ENCODE measurements at places on chromosomes 3 and 15.

GRCh38 chr3:16739541-16740105 is 134.4 kb upstream of the DAZL start:
- DNase-seq: no peak

- DNase-seq: no peak
Measured at GRCh38 chr15:44729408-44730127, 6.8 kb upstream of the TRIM69 start.

DNA sequence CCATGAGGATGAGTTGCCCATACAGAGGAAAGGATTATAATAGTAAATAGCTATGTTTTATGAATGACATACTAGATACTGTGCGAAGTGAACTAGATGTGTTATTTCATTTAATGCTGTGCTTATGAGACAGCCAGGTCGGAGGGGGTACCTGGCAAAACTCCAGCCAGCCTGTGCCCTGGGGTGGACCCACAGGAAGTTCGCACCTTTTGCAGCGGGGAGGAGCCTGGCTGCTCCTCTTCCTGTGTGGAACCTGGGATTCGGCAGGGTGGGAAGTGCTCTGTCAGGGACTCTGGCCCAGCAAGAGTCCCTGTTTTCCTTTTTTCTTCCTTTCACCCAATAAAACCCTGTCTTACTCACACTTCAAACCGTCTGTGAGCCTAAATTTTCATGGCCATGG is 452.2 kb downstream of the IL5RA start:
- no peak for DNase-seq

GRCh38 chr15:51359981-51360380 is 18.5 kb downstream of the GLDN start:
- no peak for DNase-seq

DNA sequence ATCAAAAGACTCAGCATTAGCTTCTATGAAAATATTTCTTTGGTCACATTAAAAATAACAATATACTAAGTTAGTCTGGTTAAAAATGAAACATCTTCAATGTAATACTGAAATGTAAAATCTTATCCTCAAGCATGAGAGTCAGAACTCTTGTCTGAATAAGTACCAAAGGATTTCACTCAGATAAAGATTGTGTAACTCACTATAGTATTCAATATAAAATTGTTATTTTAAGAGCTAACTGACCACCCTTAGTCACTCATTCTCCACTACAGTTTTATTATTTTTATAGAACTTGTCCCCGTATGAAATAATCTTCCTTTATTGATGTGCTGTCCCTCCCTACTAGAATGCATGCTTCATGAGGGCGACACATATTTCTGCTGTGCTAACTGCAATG is 426.3 kb downstream of the MECOM start:
- no peak for DNase-seq

DNA sequence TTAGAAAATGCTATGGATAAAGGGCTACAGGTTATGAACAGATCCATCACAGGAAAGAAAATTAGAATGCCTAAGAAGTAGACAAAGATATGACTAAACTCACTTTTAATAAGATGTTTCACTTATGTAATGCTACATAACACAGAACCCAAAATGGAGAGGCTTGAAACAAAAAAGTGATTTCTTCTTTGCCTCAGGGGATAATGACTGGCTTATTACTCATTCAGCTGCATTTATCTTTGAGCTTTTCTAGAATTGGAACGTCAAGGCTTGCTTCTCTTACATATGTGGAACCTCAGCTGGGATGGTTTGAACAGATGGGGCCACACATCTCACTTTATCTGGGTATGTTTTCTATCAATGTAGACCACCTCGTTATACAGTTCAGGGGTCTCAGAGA is 120.6 kb upstream of the EPHA3 start:
- DNase-seq: no peak

DNA sequence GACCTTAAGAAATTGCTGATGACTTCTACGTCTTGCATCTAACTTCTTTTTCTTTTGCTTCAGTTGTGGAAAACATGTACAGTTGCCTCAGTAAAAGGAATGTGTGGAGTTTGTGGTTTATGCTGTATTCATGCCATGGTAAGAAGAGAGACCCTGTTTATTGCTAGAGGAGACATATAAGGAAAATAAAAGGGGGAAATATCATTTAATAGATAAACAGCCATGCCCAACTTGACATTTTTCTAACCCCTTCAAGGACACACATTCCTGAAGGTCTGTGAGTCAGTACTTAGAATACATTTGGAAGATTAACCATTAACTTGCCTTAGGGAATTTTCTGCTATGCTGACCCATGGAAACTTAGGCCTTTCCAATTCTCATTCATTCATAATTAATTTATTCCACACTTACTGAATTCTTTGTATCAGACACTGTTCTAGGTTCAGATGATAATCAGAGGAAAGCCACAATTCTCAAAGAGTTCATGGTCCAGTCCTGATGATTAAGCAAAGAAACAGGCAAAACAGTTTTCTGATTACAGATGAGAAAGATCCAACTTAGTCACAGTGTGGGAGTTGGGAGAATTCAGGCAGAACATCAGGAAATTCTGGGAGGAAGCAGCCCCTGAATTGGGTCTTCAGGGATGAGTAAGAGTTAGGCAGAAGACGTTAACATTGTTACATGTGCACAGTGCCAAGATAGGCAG is 329.8 kb upstream of the RASGRP1 start:
- no peak for DNase-seq

- DNase-seq: no peak
Measured at GRCh38 chr3:71902258-71903111, 117.5 kb upstream of the PROK2 start.

- DNase-seq: no peak
Measured at GRCh38 chr3:59240666-59241255, 190.9 kb upstream of the CFAP20DC start.

- DNase-seq: no peak
Measured at GRCh38 chr3:141294848-141295247, 63.2 kb downstream of the PXYLP1 start.

DNA sequence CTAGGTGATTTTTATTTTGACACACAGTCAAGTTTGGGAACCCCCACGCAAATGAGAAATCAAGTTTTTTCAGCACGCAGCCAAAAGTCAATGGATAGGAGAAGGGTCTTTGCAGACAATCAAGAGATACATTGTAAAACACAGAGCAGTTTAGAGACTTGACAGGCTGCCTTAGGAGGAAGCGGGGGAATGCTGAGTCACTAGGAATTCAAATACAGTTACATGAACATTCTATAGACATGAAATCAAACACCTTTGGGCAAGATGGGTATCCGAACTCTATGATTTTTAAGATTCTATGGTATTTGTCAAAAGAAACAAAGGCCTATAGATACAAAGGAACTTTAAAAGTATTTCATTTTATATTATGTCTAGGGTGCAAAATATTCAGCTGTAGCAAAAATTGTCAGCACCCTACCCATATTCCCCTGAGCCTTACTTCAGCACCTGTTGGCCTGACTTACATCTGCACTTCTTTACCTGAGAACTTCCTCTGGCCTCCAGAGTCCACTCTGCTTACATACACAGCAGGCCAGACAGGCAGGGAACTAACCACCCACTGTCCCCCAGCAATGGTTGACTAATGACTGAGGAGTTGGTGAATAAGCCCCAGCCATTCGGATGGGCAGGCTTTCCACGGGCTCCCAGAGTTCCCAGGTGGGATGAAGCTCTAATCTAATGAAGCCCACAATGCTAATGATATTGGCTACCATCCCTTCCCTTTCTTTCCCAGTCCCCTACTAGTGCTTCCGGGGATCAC is 289.3 kb upstream of the RORA start:
- no peak for DNase-seq

GRCh38 chr3:156626104-156626503 is 48.3 kb upstream of the TIPARP start:
- DNase-seq: no peak

- DNase-seq: no peak
Measured at GRCh38 chr3:152056481-152056880, 183.0 kb downstream of the SUCNR1 start.

GRCh38 chr3:194757647-194758061 is 72.0 kb downstream of the FAM43A start:
- no peak for DNase-seq

DNA sequence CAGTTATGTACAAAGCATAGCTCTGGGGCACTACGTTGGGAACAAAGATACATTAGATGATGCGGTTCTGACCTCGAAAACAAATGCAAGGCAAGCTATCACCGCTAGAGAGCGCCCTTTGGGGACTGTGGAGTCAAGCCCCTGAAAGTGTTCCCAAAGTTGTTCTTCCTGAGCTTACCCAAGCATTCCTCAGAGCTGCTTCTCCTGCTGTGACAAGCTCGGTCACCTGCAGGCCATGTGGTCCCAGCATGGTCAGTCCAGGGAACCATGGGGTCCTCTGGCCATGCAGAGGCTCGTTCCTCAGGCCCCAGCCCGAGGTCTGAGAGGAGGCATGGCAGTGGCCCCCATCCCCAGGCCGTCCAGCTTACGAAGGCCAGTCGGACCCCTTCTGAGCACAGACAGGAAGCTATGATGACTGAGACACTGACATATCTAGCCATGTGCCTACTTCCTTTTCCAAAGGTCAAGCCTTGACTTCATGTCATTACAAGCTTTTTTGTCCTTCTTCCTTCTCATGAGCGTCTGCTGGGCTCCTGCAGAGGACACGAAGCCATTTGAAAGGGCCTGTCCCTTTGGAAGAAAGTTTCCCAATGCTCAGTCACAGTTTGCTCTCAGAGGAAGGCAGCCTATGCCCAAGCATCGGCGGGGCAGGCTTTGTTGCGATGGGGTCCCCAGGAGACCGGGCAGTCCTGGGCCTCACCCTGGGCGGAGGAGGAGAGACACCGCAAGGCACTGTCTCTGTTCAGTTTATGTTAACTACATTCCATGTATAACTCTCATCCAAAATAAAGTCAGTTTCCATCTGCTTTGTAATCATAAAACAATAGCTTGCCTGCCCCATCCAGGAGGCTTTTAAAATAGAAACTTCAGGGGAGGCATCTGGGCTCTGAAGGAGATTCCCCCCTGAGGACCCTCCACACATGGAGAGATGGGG is 79.3 kb downstream of the ATP10A start:
- DNase-seq: peak; percentile 74

DNA sequence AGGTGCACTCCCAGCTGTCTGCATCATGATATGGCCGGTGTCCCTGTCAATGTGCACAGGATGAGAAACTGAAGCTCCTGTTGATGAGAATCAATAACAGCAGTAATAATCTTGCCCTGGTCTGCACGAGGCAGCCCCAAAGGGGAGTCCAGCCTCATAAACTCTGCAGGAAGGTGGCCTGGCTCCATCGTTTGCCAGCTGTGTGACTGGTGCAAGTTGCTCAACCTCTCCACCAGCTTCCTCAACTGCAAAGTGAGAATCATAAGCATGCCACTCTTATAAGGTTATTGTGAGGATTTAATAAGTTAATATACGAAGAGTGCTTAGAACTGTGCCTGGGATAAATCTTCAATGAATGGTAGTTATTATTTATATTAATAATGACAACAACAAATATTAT is 203.4 kb upstream of the HES1 start:
- no peak for DNase-seq

GRCh38 chr15:60961541-60962485 is 267.3 kb downstream of the RORA start:
- no peak for DNase-seq

GRCh38 chr3:21417991-21418390 is 333.0 kb downstream of the ZNF385D start:
- DNase-seq: no peak
